ENCODE measurements at places on chromosomes 3 and 15.

GRCh38 chr15:83980637-83981036 lies 254.9 kb upstream of the GOLGA6L4 start:
- no peak for DNase-seq

DNA sequence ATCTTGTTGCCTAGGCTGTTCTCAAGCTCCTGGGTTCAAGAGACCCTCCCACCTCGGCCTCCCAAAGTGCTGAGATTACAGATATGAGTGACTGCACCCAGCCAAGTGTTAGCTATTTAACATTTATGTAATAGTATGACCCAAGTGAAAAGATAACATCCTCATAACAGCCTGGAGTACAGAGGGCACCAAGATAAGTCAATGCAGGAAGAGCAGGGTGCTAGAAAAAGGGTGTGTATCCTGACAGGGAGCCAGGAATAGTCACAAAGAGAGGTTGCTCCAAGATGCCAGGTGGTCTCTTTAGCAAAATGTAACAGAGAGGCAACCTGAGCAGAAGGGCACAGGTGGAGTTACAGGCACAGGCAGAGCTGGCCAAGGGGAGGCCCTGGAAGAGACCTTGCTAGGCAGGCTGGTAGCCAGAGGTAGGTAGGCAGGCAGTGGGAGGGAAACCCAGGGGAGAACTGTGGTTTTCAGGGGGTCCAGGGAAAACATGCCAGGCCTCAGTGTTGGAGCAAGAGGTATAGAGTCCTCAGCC lies 277.4 kb downstream of the ERC2 start:
- DNase-seq = no peak

DNA sequence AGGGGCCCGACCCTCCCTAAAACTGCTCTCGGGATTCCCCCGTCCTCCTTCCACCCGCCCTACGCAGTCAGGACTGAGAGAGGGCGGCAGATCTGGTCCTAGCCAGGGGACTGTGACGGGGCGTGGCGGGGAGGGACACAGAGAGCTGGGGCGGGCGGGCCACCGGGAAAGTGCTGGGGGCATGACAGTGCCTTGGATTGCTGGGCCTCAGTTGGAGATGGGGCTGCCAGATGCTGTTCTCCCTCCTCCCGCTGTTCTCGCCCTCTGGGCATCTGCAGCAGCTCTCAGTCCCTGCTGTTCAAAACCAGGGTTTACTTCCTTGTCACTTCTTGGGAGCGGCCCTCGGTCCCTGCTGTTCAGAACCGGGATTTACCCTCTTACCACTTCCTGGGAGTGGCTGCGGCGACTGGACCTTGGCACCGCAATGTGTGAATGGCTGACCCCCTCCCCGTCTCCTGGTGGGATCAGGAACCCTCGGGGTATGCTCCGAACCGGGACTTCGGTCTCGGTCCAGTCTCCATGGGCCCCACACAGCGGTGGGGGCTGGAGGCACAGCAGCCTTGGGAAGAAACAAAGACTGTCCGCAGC lies 1.8 kb upstream of the RPP25 start:
- DNase-seq = no peak

- DNase-seq = no peak
Observed at GRCh38 chr3:9810846-9811245, 784 bp downstream of the TTLL3 start.

DNA sequence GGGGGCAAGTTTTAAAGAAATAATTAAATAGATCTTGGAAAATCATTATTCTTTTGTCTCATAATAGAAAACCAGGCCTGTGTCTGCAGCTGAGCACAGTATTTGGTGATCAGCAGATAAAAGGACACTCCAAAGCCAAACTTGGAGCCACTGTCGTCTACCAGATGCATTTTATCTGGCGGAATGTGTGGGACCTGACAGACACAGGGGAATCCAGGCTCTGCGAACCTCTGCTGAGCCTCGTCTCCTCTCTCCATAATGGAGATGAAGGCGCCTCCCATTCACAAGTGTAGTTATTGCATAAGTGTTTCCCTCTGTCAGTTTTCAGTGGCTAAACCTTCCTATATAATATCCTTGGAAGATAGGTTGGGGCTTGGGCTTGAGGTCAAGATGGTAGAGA lies 42.1 kb downstream of the EEFSEC start:
- no peak for DNase-seq

GRCh38 chr15:69236505-69236904 lies 62.2 kb upstream of the PAQR5 start:
- no peak for DNase-seq
